ENCODE measurements at places on chromosomes 6 and 20.

DNA sequence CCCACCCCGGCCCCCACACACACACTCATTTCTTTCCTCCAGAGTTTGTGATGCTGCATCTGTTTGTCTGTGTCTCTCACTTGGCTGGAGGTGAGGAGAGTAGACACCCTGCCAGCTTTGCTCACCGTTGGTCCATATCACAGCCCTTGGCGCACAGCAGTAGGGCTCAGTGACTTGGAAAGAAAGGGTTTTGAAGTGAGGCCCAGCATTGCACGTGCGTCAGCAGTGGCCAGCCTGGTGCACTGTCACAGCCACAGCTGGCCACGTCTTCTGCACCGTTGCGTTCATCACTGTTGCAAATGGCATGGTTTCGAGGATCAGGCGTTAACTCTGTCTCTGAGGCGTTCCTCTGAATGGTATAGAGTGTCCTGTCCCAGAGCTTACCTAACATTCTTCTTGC, 3.7 kb downstream of the WFDC5 start:
- no peak for DNase-seq

- no peak for DNase-seq
Observed at GRCh38 chr6:46781478-46782378, 11.5 kb upstream of the MEP1A start.

- DNase-seq, result no peak
Observed at GRCh38 chr20:21228511-21228910, 74.6 kb upstream of the XRN2 start.

DNA sequence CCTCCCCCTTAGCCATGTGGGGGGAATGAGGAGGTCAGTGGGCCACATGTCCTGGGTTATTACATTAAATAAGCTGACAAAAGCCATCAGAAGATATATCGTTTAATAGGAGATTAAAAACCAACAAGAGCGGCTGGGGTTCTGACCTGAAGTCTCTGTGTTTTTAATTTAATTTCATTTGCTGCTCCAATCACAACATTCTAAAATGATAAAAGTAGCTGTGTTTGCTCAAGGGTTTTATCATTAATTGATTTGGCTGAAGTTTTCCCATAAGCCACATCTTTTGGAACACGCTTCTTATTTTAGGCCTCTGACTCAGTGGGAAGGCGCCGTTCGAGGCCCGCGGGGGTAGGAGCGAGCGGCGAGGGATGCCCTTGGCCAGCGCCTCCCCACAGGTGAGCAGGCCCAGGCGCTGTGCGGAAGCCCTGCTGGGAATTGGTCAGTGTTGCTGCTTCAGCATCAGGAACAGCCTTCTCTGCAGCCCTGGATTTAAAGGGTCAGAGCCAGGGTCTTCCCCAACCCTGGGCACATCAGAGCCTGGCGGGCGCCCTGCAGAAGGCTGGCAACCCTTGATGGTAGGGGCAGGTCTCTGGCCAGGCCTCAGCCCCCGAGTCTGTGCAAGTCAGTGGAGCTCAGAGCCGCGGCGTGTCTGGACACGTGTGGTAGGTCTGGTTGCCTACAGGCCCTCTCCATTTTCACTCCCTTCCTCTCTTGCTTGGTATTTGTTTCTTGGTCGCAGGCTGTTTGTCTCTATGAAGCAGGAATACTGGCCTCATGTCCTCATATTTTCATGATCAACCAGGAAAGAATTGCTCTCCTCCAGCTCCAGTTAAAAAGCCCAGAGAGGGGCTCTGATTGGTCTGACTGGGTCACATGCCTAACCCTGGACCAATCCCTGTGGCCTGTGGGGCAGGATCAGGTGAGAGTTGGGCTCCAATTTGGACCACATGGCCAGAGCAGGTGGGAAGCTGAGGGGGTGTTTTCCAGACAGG, 30.9 kb upstream of the MLN start:
- DNase-seq, result no peak

GRCh38 chr20:48983423-48984400, 62.2 kb downstream of the ARFGEF2 start:
- DNase-seq, result no peak

DNA sequence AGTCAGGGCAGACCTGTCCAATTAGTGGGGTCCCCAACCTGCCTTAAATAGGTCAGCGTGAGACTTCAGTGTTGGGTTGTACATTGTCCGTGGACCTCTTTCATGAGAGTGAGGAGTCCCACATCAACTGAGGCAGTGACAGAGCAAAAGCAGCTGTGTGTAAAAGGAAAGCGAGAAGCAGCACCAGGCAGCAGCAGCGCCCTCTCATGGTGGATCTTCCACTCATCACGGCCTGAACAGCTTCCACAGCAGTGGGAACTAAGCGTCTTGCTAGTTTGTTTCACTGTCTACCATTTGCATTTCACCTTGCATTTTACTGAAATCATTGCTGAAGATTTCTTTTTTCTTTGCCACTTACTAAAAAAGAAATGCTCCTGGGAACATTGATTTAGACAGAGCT, 333.8 kb downstream of the PKHD1 start:
- no peak for DNase-seq

GRCh38 chr20:59273739-59274357, 26.6 kb upstream of the EDN3 start:
- no peak for DNase-seq

GRCh38 chr6:82118150-82118562, 129.4 kb downstream of the IBTK start:
- DNase-seq, result no peak
